ENCODE measurements at places on chromosomes 7 and 10. TPM values are rescaled to one million over a fixed set of nuclear protein-coding genes. Genes with fewer than 3 reads are reported as not detected.

The SLC16A9 gene
- total RNA-seq, result 7.0 TPM

GRCh38 chr10:47361293-47361692 lies 13.1 kb downstream of the RBP3 start:
- H3K4me1 ChIP-seq, result peaks cover 30% of the 10 kb centered on the region
- DNase-seq, result no peak
- no peaks in the 10 kb centered on the region for H3K36me3 ChIP-seq
- H3K4me3 ChIP-seq, result no peak overlapping the region
- no peaks in the 10 kb centered on the region for H3K27me3 ChIP-seq
- no peak overlapping the region for H3K27ac ChIP-seq

DNA sequence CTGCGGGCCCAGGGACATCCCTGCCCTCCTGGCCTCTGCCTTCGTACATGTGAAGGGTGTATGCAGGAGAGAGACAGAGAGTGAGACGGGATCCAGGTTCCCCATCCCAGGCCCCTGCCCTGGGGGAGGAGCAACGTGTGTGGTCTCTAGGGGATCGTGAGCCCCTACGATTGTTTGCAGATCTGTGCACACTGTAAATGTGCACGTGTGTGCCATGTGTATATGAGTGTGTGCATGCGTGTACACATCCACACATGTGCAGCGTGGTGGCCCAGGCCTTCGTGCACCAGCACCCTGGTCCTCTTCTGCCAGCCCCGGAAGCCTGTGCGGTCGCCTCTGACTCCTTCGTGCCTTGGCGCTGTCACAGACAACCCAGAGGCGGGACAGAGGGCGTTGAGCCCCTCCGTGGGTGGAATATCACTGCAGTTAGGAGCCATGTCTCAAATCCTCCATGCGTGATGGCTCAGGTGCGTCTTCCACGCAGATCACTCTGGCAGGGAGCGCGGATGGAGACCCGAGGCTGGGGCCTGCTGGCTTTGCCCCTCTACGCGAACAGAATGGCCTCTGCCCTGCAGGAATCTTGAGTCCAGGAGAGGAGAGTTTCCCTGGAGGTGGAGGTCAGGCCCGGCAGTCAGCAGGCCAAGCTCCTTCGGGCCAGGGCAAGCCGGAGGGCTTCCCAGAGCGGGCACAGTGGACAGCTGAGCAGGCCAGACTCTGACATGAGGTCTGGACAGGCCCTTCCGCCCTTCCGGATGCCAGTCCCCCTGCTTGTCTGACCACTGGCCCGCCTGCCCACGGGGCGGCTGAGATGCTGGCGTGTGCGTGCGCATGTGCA lies 97.5 kb downstream of the UNCX start:
- no peak overlapping the region for H3K4me3 ChIP-seq
- H3K27ac ChIP-seq, result no peak overlapping the region
- H3K27me3 ChIP-seq, result peaks cover 35% of the 10 kb centered on the region
- DNase-seq, result no peak
- no peaks in the 10 kb centered on the region for H3K36me3 ChIP-seq

- H3K4me1 ChIP-seq, result no peaks in the 10 kb centered on the region
- no peaks in the 10 kb centered on the region for H3K27me3 ChIP-seq
- H3K27ac ChIP-seq, result no peak overlapping the region
- no peak overlapping the region for H3K4me3 ChIP-seq
These were observed 105.7 kb upstream of the C10orf90 start for GRCh38 chr10:126776168-126776567.
